Uterine smooth muscle cell (primary cell): ENCODE measurements at places on chromosomes 13 and 19. TPM values are rescaled to one million over a fixed set of nuclear protein-coding genes. Genes with fewer than 3 reads are reported as not detected.

Gene ELOF1
- 26.0 and 31.2 TPM in 2 replicates for total RNA-seq

Gene ZNF415
- total RNA-seq = 6.1 and 6.3 TPM in 2 replicates

Gene ZNF302
- 10.3 and 15.0 TPM in 2 replicates for total RNA-seq

Gene FOXO1
- total RNA-seq = 2.3 and 3.6 TPM in 2 replicates

Gene S1PR4
- total RNA-seq = under 0.01 TPM in 1 of 2 replicates, not detected in the other

Gene EMP3
- 67.6 and 92.0 TPM in 2 replicates for total RNA-seq

Gene SPACA4
- not detected in 2 replicates for total RNA-seq

Gene ZNF229
- 8.5 and 11.0 TPM in 2 replicates for total RNA-seq

Gene KLK3
- not detected in 2 replicates for total RNA-seq

Gene FUT1
- 0.33 and 1.1 TPM in 2 replicates for total RNA-seq

Gene NLRP11
- not detected in 2 replicates for total RNA-seq

Gene SIGLEC12
- not detected in 2 replicates for total RNA-seq

Gene CFAP97D2
- not detected in 2 replicates for total RNA-seq

Gene KIR3DL2
- not detected in 2 replicates for total RNA-seq

Gene LCP1
- 2.7 and 4.7 TPM in 2 replicates for total RNA-seq

Gene ZIC5
- not detected in 2 replicates for total RNA-seq

Gene CYP2A7
- total RNA-seq = not detected in 2 replicates

Gene FUT6
- not detected in 2 replicates for total RNA-seq

Gene PTGIR
- 3.7 and 6.2 TPM in 2 replicates for total RNA-seq

Gene PPAN
- total RNA-seq = 27.4 and 42.7 TPM in 2 replicates

Gene PRSS57
- not detected in 2 replicates for total RNA-seq

Gene C19orf25
- 24.7 and 32.2 TPM in 2 replicates for total RNA-seq

Gene FCER2
- not detected in 2 replicates for total RNA-seq

Gene BRCA2
- total RNA-seq = 5.2 and 16.0 TPM in 2 replicates

Gene SMIM44
- not detected in 2 replicates for total RNA-seq
